ENCODE measurements at places on chromosomes 3 and 15. TPM values are rescaled to one million over a fixed set of nuclear protein-coding genes. Genes with fewer than 3 reads are reported as not detected.

Gene GRAMD1C
- polyA plus RNA-seq, result 21.3 TPM

GRCh38 chr3:158434412-158435038 is 136.5 kb upstream of the MLF1 start:
- H3K27ac ChIP-seq, result no peak overlapping the region
- DNase-seq, result peak; percentile 95
- H3K4me1 ChIP-seq, result no peaks in the 10 kb centered on the region

GRCh38 chr15:27479296-27480140 is 508.5 kb downstream of the GABRG3 start:
- peaks cover 8% of the 10 kb centered on the region for H3K4me1 ChIP-seq
- peak; percentile 89 for DNase-seq
- H3K36me3 ChIP-seq, result no peaks in the 10 kb centered on the region
- H3K27me3 ChIP-seq, result no peaks in the 10 kb centered on the region
- no peak overlapping the region for H3K4me3 ChIP-seq

GRCh38 chr15:99424978-99425656 is 140.7 kb upstream of the MEF2A start:
- peaks cover 19% of the 10 kb centered on the region for H3K4me1 ChIP-seq
- H3K36me3 ChIP-seq, result no peaks in the 10 kb centered on the region
- no peaks in the 10 kb centered on the region for H3K27me3 ChIP-seq
- no peak for DNase-seq

GRCh38 chr15:39204031-39204430 is 376.8 kb upstream of the THBS1 start:
- no peak overlapping the region for H3K4me3 ChIP-seq
- no peaks in the 10 kb centered on the region for H3K36me3 ChIP-seq
- no peaks in the 10 kb centered on the region for H3K4me1 ChIP-seq
- H3K27me3 ChIP-seq, result no peaks in the 10 kb centered on the region
- no peak for DNase-seq

DNA sequence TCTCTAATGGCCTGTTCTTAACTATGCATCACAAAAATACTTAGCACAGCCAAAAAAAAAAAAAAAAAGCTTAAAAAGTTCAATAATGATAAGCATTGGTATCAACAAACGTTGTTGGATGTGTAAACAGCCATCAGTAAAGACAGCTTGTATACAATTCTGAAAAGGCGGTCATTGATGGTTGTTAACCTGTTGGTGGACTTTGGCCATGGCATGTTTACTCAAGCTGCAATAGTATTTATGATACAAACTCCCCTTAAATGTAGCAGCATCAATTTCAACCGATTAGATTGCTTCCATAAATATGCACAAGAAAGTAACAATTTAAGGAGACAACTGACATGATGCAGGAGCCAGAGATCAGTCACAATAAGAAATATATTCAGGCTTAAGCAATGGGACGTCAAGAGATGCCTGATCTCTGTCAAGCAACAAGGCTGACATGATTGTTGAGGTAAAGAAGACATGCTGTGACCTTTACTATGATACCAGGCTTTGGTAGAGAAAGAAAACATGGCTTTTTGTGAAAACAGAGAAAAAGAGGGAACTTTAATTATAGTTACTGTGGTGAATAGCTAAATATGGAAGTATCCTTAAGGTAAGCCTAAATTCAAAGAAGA is 14.2 kb upstream of the SLC7A14 start:
- H3K4me3 ChIP-seq, result no peak overlapping the region
- no peak for DNase-seq

GRCh38 chr3:196639483-196640296 is at the start of gene NRROS:
NRROS (plus strand) TSS chr3:196639694; CDS start chr3:196654540, 14,846 bp downstream.
- DNase-seq, result peak; percentile 66
- peak within 1 kb of the TSS; percentile 38 for H3K4me3 ChIP-seq
- peaks cover 7% of the 10 kb centered on the region for H3K27me3 ChIP-seq

Gene PLSCR2
- 0.30 TPM for polyA plus RNA-seq

Gene PROK2
- polyA plus RNA-seq, result 0.14 TPM

DNA sequence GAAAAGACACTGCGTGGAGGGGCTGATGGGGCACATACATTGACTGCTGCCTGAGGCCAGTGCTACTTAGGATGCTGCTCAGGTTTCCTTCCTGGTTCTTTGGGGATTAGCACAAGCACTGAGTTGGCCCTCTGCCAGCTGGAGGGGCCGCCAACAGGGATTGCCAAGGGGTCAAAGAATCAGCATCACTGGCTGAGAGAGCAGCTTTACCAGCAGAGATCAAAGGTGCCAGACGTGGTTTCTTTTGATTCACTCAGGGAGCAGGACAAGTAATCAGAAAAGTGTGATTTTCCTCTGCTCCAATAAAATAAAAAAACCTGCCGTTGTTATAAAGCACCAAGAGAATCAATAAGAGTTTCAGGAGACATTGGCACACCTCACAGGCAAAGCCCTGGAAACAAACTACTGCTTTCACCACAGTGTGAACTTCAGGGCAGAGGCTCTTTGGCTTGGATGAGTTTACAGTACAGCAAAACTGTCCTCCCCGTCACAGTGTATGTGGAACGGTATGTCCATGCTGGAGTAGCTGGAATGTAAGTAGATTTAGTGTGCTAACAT is 45.8 kb upstream of the FSIP1 start:
- no peaks in the 10 kb centered on the region for H3K27me3 ChIP-seq
- peak; percentile 76 for DNase-seq
- H3K27ac ChIP-seq, result no peak overlapping the region
- H3K4me1 ChIP-seq, result peaks cover 5% of the 10 kb centered on the region
- H3K36me3 ChIP-seq, result no peaks in the 10 kb centered on the region
- H3K4me3 ChIP-seq, result no peak overlapping the region

DNA sequence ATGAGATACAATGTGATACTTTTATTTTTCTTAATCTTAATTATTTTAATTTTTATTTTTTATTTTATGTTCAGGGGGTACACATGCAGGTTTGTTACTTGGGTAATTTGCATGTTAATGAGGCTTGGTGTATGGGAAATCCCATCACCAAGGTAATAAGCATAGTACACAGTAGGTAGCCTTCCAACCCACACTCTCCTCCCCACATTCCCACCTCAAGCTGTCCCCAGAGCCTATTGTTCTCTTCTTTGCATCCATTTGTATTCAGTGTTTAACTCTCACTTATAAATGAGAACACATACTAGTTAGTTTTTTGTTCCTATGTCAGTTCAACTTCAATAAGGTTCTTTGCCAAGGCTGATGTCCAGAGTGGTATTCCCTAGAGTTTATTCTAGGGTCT is 1375.4 kb downstream of the NSUN3 start:
- no peaks in the 10 kb centered on the region for H3K36me3 ChIP-seq
- no peak overlapping the region for H3K27ac ChIP-seq
- H3K4me3 ChIP-seq, result no peak overlapping the region

Gene SERPINI2
- polyA plus RNA-seq, result 5.8 TPM

Gene COL8A1
- 3.4 TPM for polyA plus RNA-seq

Gene C3orf70
- 43.8 TPM for polyA plus RNA-seq

DNA sequence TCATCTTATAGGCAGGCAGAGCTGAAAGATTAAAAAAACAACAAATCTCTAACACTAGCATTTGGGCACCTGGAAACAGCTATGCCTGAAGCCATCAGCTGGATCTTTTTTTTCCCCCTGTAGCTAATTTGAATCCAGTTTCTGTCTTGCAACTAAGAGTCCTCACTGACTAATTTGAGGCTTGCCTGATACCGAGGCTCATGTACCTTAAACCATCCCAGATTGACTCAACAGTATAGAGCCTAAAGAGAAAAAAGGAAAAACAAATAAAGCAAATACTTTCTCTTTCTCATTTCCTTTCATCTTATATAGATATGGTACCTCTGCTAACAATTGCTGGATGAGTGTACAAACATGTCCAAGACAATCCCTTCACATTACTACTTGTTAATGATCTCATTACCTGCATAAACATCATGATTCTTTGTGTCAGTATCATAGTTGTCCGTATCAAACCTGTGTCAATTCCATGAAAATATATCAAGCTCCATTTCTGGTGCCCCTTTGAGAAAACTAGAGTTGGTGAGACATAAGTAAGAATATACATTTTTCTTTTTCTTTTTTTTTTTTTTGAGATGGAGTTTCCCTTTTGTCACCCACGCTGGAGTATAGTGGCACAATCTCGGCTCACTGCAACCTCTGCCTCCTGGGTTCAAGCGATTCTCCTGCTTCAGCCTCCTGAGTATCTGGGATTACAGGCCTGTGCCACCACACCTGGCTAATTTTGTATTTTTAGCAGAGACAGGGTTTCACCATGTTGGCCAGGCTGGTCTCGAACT is 43.1 kb downstream of the BHLHE40 start:
- H3K27ac ChIP-seq, result no peak overlapping the region
- no peaks in the 10 kb centered on the region for H3K27me3 ChIP-seq
- DNase-seq, result no peak
- no peak overlapping the region for H3K4me3 ChIP-seq

GRCh38 chr3:99776516-99777209 is 41.0 kb upstream of the CMSS1 start:
- H3K4me3 ChIP-seq, result no peak overlapping the region
- H3K27ac ChIP-seq, result peak overlapping the region; percentile 58
- H3K36me3 ChIP-seq, result no peaks in the 10 kb centered on the region
- no peaks in the 10 kb centered on the region for H3K4me1 ChIP-seq
- no peaks in the 10 kb centered on the region for H3K27me3 ChIP-seq
- no peak for DNase-seq

- H3K27me3 ChIP-seq, result no peaks in the 10 kb centered on the region
- no peaks in the 10 kb centered on the region for H3K4me1 ChIP-seq
- H3K36me3 ChIP-seq, result no peaks in the 10 kb centered on the region
- DNase-seq, result no peak
- no peak overlapping the region for H3K27ac ChIP-seq
- no peak overlapping the region for H3K4me3 ChIP-seq
Measured at GRCh38 chr3:89714237-89714636, 606.8 kb downstream of the EPHA3 start.

DNA sequence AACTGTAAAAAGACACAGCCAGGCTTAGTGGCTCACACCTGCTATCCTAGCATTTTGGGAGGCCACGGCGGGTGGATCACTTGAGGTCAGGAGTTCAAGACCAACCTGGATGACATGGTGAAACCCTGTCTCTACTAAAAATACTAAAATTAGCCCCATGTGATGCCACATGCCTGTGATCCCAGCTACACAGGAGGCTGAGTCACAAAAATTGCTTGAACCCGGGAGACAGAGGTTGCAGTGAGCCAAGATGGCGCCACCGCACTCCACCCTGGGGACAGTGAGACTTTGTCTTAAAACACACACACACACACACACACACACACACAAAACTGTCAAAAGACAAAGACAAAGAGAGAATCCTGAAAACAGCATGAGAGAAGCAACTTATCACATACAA is 18.0 kb downstream of the SPCS1 start:
- DNase-seq, result no peak
- H3K4me3 ChIP-seq, result no peak overlapping the region
- H3K27ac ChIP-seq, result no peak overlapping the region
- no peaks in the 10 kb centered on the region for H3K27me3 ChIP-seq

DNA sequence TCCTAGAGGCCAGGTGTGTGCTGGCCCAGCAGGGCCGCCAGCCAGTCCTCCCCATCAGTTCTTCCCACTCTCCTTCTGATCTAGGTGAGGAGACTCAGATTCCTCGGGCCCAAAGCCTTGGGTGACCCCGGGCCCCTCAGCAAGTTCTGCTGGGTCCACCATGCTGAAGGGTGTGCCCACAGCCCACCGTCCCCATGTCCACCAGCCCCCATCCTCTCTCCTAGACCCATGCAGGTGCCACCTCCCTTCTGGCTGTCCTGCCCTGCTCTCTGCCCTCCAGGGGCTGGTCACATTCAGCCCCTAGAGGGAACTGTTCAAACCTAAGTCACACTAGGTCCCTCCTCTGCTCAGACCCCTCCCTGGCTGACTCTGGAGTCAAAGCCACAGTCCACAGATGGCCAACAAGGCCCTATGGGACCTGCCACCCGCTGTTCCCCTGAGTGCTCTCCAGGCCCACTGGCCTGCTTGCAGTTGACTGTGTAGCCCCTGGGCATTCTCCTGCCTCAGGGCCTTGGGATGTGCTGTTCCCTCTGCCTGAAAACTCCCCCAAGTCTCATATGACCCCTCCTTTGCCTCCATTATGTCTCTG is 878 bp upstream of the TLR9 start:
- H3K4me3 ChIP-seq, result no peak overlapping the region
- H3K36me3 ChIP-seq, result peaks cover 68% of the 10 kb centered on the region
- no peak for DNase-seq
- peaks cover 7% of the 10 kb centered on the region for H3K4me1 ChIP-seq
